ENCODE measurements at places on chromosomes 13 and 19. TPM values are rescaled to one million over a fixed set of nuclear protein-coding genes. Genes with fewer than 3 reads are reported as not detected.
A peak's percentile ranks its signal among the peaks of the same experiment; 100 is the strongest.

Gene TIMM13
- total RNA-seq: 148 TPM

- no peaks in the 10 kb centered on the region for H3K27me3 ChIP-seq
- no peak overlapping the region for H3K27ac ChIP-seq
- DNase-seq: no peak
Measured at GRCh38 chr19:54665530-54665929, 2.7 kb downstream of the LILRB4 start.

Gene RHPN2
- total RNA-seq: 3.3 TPM

Gene CDADC1
- total RNA-seq: 9.9 TPM

GRCh38 chr13:54563286-54563685, 1534.7 kb downstream of the OLFM4 start:
- H3K36me3 ChIP-seq: no peaks in the 10 kb centered on the region
- H3K27me3 ChIP-seq: no peaks in the 10 kb centered on the region
- no peak overlapping the region for H3K4me3 ChIP-seq
- DNase-seq: no peak
- no peaks in the 10 kb centered on the region for H3K4me1 ChIP-seq
- no peak overlapping the region for H3K27ac ChIP-seq

DNA sequence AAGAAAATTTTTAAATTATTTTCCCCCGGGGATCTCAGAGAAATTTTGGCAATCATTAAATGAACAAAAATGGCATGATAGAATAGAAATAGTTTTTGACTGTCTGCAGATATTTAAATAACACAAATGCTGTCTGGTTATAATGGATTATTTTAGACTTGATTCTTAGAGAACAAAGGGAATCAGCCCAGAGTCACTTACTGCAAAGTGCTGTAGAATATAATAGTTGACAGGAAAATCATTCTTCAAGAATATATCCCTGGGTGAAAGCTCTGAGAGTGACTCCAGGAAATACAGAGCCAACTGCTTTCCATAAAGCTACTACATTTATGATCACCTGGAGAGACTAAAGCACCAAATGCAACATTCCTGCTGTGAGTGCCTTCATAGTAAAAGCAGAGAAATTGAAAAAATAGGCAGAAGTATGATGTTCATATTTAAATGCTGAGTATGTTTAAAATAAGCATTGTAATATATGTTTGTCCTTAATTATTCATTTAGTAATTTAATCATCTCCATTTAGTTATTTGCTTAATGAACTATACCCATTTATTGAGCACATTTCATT, 1765.8 kb downstream of the SLITRK1 start:
- H3K4me1 ChIP-seq: no peaks in the 10 kb centered on the region
- no peak overlapping the region for H3K4me3 ChIP-seq
- no peaks in the 10 kb centered on the region for H3K36me3 ChIP-seq
- no peaks in the 10 kb centered on the region for H3K27me3 ChIP-seq
- DNase-seq: no peak

Gene OCEL1
- total RNA-seq: 13.0 TPM

DNA sequence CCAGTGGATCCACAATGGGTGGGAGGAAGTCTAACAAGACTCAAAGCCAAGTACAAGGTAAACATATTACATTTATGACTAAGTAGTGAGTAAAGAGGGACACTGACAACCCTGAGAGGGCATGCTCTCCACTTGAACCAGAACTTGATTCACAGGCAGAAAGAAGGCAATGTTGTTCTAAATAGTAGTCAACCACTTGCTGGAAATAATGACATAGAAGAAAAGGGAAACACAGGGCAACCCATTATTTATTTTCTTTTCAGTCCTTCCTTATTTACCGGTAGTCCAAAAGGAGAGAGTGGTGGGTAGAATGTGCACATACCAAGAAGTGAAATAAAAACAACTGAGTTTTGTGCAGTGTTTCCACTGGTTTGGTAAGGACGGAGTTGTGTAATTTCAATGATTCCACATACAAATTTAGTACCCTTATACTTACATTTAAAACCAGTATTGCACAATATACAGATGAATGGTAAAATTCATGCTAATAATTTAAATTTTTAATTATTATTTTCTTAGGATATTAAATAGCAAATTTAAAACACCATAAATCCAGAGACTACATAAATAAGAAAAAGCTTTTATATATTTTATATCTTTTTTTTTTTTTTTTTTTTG, 65.9 kb downstream of the ENOX1 start:
- DNase-seq: no peak
- no peak overlapping the region for H3K4me3 ChIP-seq
- H3K27me3 ChIP-seq: no peaks in the 10 kb centered on the region
- no peaks in the 10 kb centered on the region for H3K4me1 ChIP-seq

- H3K4me1 ChIP-seq: peaks cover 11% of the 10 kb centered on the region
- DNase-seq: no peak
- H3K27me3 ChIP-seq: peaks cover 23% of the 10 kb centered on the region
- no peaks in the 10 kb centered on the region for H3K36me3 ChIP-seq
Measured at GRCh38 chr19:38211766-38212165, 12.3 kb downstream of the DPF1 start.

- H3K27me3 ChIP-seq: no peaks in the 10 kb centered on the region
- DNase-seq: peak; percentile 93
- no peaks in the 10 kb centered on the region for H3K36me3 ChIP-seq
Measured at GRCh38 chr13:99314640-99315176, 7.5 kb upstream of the GPR183 start.

GRCh38 chr19:42105368-42105767, 26.9 kb downstream of the POU2F2 start:
- peaks cover 3% of the 10 kb centered on the region for H3K27me3 ChIP-seq
- H3K36me3 ChIP-seq: no peaks in the 10 kb centered on the region
- H3K4me3 ChIP-seq: no peak overlapping the region
- no peak for DNase-seq

- no peak overlapping the region for H3K27ac ChIP-seq
- H3K27me3 ChIP-seq: peaks cover 3% of the 10 kb centered on the region
- H3K4me1 ChIP-seq: no peaks in the 10 kb centered on the region
- DNase-seq: no peak
Measured at GRCh38 chr13:78341032-78341431, 262.3 kb downstream of the POU4F1 start.

DNA sequence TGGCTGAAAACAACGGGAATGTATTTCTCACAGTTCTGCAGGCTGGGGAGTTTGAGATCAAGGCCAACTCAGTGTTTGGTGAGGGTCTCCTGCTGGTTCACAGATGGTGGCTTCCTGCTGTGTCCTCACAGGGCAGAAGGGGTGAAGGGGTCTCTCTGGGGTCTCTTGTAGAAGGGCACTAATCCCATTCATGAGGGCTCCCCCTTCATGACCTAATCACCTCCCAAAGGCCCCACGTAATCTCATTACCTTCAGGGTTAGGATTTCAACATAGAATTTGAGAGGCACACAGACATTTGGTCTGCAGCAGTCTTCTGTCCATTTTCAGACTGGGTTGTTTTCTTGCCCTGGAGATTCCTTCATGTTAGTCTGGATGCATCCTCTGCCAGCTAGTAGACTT, 11.6 kb downstream of the ZNF444 start:
- peaks cover 19% of the 10 kb centered on the region for H3K36me3 ChIP-seq
- no peak overlapping the region for H3K27ac ChIP-seq
- no peak for DNase-seq
- no peaks in the 10 kb centered on the region for H3K27me3 ChIP-seq
- no peak overlapping the region for H3K4me3 ChIP-seq
- peaks cover 10% of the 10 kb centered on the region for H3K4me1 ChIP-seq

DNA sequence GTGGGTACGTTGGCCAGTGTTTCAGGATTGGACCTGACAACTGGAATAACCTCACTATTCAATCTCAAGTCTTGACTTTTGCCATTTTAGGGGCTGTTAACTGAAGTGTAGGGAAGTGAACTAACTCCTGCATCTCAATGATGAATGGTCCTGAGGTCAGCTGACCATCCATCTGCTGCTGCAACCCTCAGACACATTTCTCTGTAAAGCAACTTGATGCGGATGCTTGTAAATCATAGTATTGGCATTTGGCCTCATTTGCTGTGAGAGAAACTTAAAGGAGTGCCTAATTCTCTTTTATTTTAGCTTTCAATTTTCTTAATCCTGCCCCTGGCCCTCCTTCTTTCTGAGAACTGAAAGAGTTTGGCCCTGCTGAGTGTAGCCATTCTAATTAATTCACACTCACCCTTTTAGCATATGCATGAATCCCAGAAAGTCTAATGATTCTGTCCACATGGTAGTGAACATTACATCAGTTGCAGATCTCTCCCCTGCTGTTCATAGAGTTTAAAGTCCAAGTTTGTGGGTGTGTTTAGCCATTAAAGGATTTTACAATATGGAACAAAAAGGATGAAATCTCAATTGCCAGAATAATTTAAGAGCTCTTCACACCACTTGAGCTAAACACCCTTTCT, 1531.4 kb upstream of the SLC10A2 start:
- no peak overlapping the region for H3K27ac ChIP-seq
- DNase-seq: no peak
- H3K36me3 ChIP-seq: no peaks in the 10 kb centered on the region
- H3K27me3 ChIP-seq: no peaks in the 10 kb centered on the region
- H3K4me3 ChIP-seq: no peak overlapping the region

Gene HIPK4
- not detected for total RNA-seq

Gene FFAR3
- not detected for total RNA-seq

DNA sequence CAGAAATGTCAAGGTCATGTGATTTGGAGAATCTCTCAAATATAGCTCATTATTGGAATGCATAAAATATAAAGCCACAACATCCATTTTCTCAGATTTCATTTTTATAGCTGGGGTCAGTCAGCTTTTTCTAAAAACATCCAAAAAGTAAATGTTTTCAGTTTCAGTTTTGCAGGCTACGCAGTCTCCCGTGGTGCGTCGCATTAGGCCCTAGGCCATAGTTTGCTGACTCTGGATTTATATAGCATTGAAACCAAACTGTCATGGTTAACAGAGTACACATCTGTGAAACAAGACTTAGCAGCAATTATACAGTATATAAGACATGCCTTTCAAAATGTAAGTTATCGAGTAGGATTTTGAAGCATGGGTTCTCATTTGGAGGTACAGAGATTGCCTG, 140.0 kb downstream of the IRS2 start:
- no peak overlapping the region for H3K4me3 ChIP-seq
- no peak overlapping the region for H3K27ac ChIP-seq
- H3K36me3 ChIP-seq: no peaks in the 10 kb centered on the region
- DNase-seq: no peak
- no peaks in the 10 kb centered on the region for H3K4me1 ChIP-seq

DNA sequence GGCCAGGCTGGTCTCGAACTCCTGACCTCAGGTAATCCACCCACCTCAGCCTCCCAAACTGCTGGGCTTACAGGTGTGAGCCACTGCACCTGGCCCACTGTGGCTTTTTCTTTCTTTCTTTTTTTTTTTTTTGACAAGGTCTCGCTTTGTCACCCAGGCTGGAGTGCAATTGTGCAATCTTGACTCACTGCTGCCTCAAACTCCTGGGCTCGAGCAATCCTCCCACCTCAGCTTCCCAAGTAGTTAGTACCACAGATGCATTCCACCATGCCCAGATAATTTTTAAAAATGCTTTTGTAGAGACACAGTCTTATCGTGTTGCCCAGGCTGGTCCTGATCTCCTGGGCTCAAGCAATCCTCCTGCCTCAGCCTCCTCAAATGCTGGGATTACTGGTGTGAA, 12.1 kb upstream of the FCGBP start:
- no peak overlapping the region for H3K4me3 ChIP-seq
- H3K27ac ChIP-seq: no peak overlapping the region
- DNase-seq: no peak
- H3K36me3 ChIP-seq: no peaks in the 10 kb centered on the region
- no peaks in the 10 kb centered on the region for H3K27me3 ChIP-seq

GRCh38 chr19:49497047-49497788, 984 bp downstream of the RPS11 start:
- peaks cover 36% of the 10 kb centered on the region for H3K4me1 ChIP-seq
- DNase-seq: peak; percentile 49
- no peaks in the 10 kb centered on the region for H3K27me3 ChIP-seq
- H3K27ac ChIP-seq: peak overlapping the region; percentile 91
- H3K4me3 ChIP-seq: peak overlapping the region; percentile 100

DNA sequence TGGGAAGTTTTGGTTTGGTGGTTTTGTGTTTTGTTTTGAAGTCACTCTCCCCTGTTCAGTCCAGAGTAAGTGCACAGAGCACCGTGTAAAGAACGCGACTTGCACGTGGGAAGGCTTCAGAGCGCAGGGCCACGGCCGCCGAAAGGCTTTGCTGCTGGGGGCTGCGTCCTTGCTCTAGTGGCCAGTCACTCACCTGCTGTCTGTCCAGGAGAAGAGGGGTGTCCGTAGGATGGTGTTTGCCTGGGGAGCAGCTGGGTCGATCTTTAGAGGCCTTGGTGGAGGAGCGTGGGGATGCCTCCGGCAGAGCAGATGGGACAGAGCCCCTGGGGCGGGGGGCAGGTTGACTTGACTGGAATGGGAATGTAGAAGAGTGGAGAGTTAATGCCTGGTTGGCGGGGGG, 116.6 kb upstream of the MCF2L start:
- peaks cover 11% of the 10 kb centered on the region for H3K36me3 ChIP-seq
- H3K4me1 ChIP-seq: no peaks in the 10 kb centered on the region
- H3K27ac ChIP-seq: no peak overlapping the region
- no peak overlapping the region for H3K4me3 ChIP-seq

Gene TRPM4
- total RNA-seq: 40.6 TPM

Gene ZNF577
- total RNA-seq: 3.2 TPM

Measured in endothelial cell of umbilical vein (primary cell).